ENCODE measurements at places on chromosomes 7 and 10.
A peak's percentile ranks its signal among the peaks of the same experiment; 100 is the strongest.

DNA sequence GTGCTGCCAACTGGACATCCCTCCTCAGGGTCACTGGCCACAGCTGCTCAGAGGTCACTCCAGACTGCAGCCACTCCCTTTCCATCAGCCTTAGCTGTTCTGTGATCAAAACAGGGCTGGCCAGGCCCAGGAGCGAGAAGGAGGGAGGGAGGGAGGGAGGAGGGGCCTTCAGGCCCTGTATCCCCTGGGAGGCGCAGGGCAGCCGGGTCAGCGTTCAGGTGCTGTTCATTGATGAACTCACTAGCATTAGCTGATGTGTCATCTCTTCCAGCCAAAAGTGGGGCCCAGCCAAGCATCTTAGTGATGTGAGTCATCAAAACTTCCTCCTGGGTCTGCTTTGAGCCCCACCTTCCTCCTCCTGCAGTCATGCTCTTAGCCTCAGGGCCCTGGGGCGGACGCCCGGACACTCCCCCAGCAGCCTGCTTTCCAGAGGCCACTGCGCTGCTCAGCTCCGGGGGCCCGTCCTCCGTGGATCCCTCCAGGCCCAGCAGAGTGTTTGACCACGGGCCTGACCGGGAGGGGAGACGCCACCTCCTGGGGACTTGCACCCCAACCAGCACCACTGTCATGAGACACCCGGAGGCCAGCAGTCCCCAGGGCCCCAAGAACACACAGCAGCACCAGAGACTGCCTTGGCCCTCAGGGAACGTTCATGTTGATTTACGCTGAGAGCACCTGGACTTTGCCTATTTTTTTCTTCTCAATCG lies 149.2 kb downstream of the PRKAG2 start:
- DNase-seq: peak; percentile 97

GRCh38 chr7:47266131-47266706 lies 315.7 kb downstream of the TNS3 start:
- peak; percentile 69 for DNase-seq

DNA sequence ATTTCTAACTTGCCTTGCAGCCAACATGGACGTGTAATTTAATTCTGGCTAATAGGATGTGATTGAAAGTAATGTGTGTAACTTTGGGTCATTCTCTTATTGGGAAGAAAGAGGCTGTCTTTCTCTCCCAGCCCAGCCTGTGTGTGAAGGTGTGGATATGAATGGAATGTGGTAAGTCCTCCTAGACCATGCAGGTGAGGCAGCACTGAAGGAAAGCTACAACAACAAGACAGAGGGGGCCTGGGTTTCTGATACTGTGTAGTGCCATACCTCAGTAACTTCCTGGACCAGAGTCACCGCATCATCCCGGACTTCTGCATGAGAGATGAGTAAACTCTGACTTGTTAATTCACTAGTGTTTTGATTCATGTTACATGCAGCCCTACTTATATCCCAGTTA lies 237.0 kb downstream of the EXOC4 start:
- DNase-seq: peak; percentile 30

- no peak for DNase-seq
These were observed 378.0 kb upstream of the AKR1E2 start for GRCh38 chr10:4448030-4448429.

- DNase-seq: no peak
These were observed 13.7 kb upstream of the GFRA1 start for GRCh38 chr10:116286626-116287200.

GRCh38 chr7:131010717-131011431 lies 276.9 kb upstream of the KLF14 start:
- DNase-seq: peak; percentile 57

DNA sequence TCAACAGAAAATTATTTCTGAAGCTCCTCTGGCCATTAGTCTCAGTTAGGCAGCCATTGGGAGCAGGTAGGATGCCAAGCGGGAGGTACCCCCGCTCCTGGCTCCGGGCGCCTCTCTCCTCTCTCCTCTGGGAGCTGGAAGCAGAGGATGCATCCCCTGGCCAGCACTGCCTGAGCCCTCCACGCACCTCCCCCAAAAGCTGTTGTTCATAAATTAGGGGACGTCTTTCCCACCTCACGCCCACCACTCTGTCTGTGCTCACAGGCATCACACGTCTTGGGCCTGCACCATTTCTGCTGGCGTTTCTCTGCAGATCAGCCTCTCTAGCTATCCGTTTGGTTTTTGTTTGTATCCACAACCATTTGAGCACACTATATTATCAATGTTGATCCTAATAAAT lies 609.0 kb upstream of the FOXK1 start:
- no peak for DNase-seq
